NCI-H2081 (cell line): ENCODE measurements at places on chromosomes 7 and 10.

DNA sequence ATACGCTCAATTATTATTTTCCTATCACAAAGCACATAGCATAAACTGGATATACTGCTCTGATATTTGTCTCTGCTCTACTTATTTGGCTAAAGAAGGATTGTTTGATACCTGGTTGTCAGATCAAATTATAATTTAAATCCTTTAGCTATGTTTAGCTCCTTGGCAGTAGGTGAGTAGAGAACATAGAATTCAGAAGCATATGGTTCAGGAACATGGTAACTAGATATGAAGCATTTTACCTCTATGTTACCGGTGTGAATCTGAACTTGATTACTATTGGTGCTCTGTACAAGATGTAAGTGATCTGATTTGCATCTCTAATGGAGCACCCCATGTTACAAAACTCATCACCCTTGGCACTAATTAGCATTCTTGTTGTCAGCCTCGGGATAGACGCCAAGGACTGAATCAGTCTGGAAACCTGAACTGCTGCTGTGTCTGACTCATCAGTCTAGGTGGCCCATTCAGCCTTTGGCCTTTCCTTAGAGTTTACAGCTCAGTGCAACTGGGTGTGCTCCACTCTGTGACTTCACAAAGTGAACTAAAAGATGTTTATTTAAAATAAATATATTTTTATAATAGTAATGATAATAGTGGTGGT lies 12.3 kb upstream of the MYPN start:
- DNase-seq, result no peak

GRCh38 chr10:114908896-114909295 lies 29.1 kb upstream of the TRUB1 start:
- no peak for DNase-seq

DNA sequence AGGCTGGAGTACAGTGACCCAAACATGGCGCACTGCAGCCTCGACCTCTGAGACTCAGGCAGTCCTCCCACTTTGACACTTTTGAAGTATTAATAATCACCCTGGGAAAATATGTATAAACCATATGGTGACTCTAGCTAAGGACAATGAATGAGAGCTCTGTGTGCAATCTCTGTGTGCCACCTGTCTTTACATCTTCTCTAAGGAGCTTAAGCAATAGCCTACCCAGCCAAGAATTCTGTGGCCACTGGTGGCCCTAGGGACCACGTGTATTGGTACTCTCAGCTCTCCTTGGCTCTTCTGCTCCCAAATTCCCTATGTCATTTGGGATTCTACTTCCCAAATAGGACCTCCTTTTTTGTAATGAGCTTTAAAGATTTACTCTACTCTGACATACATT lies 23.7 kb downstream of the FGF8 start:
- no peak for DNase-seq

GRCh38 chr7:14233868-14234369 lies 244.5 kb upstream of the ETV1 start:
- DNase-seq, result peak; percentile 83

- DNase-seq, result no peak
These were observed 81.4 kb downstream of the VWA2 start for GRCh38 chr10:114320249-114321116.

- no peak for DNase-seq
These were observed 72.5 kb downstream of the CUL2 start for GRCh38 chr10:35017608-35018007.

DNA sequence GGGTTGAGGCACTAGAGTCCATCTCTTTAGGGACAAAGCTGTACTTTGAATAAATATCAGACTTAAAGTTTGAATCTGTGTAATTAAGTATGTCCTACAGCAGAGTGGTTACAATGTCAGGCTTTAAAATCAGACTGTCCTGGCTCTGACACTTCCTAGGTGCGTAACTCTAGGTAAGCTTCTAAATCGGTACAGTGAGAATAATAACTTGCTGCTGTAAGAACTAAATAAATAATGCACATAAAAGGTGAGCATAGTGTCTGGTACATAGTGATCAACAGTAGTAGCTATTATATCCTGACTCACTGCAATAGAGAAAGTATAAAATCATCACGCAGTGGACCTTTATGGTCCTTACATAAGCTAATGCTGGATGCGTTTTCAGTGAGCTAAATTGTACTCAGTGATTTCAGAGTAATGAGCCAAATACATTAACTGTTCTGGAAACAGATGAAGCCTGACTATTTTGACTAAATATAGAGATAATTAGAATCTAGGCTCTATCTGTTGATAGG lies 72.2 kb upstream of the PDK4 start:
- no peak for DNase-seq

- no peak for DNase-seq
These were observed 245.0 kb downstream of the HDAC9 start for GRCh38 chr7:18740579-18740988.

- DNase-seq, result no peak
These were observed 126.9 kb downstream of the SDK1 start for GRCh38 chr7:3427957-3428356.

DNA sequence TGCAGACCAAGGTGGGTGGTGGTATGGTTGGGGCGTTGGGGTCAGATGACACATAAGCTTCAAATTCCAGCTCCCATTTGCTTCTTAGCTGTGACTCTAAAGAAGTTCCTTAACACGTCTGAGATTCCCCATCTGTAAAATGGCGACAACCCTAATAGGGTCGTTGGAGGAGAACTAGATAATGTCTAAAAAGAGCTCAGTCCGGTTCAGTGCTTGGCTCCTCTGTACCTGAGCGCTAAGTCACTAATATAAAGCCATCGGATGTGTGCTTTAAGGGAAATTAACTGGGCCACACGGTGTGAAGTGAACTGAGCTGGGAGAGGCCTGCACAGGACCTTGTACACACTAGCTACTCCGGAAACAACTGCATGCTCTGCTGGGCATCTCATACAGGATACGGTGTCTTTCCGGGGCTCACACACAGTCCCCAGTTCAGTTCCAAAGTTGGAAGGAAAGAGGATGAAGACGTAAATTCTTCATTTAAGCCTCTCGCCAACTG lies 476 bp upstream of the ZFYVE27 start:
- no peak for DNase-seq

DNA sequence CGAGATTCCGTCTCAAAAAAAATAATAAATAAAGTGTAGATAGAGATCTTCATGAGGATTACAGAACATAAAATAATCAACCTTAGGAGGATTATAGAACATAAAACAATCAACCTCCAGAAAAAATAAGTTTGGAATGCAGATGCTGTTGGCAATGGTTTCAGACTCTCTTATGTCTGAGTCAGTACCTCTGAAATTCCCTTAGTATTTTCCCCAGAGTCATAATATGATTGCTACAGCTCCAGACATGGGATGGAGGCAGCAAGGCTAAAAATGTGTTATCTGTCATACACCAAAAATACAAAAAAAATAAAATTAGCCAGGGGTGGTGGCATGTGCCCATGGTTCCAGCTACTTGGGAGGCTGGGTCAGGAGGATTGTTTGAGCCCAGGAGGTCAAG lies 22.2 kb downstream of the CADPS2 start:
- no peak for DNase-seq

- DNase-seq, result no peak
These were observed 9.3 kb upstream of the ZNF438 start for GRCh38 chr10:31041011-31041410.

GRCh38 chr7:131466735-131467365 lies 89.6 kb downstream of the PODXL start:
- no peak for DNase-seq

DNA sequence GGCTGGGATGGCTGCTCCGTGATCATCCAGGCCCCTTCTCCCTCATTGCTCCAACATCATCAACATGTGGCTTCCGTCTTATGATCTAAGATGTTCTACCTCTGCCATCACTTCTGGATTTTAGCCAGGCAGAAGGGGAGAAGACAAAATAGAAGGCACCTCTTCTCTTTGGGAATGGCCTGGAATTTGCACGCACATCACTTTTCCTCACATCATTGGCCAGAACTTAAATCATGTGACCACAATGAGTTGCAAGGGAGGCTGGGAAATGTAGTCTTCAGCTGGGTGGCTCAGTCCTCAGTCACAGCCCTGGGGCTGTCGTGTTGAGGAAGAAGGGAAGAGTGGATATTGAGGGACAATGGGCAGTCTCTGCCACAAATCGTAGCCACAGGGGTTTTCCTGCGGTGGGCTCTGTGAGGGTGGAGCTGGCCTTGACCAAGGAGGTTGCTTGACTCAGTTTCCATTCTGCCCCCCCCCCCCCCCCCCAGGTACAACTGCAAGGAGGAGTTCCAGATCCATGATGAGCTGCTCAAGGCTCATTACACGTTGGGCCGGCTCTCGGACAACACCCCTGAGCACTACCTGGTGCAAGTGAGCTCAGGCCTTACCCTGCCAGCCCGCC lies 50.3 kb downstream of the PALD1 start:
- DNase-seq, result peak; percentile 17

GRCh38 chr7:117411539-117411938 lies 15.8 kb downstream of the ASZ1 start:
- no peak for DNase-seq

DNA sequence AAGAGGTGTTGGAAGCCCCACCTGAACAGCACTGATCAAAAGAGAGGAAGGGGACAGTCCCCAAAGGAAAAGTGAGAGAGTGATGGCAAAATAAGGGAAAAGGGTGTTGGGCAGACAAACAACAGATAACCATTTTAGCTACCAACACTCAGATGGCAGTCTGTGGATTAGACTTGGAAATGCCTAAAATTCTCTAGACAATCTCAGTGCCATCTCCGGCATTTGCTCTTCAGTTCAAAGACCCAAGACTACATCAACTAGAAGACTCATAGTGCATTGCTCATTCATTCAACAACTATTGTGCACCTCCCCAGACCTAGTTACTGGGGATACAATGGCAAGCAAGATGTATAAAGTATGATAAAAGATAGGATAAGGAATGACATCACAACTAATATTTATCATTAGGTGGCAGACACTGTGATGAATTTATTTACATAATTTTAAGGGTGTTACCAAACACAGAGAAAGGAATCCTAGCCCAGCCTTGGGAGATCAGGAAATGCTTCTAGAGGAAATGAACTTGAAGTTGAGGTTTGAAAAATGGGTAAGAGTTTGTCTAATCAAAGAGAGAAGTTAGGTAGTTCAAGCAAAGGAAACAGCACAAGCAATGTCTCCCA lies 109.3 kb upstream of the ARID5B start:
- no peak for DNase-seq

GRCh38 chr7:27364344-27364758 lies 121.7 kb downstream of the EVX1 start:
- DNase-seq, result no peak
